ENCODE measurements at places on chromosomes 2 and 18.

DNA sequence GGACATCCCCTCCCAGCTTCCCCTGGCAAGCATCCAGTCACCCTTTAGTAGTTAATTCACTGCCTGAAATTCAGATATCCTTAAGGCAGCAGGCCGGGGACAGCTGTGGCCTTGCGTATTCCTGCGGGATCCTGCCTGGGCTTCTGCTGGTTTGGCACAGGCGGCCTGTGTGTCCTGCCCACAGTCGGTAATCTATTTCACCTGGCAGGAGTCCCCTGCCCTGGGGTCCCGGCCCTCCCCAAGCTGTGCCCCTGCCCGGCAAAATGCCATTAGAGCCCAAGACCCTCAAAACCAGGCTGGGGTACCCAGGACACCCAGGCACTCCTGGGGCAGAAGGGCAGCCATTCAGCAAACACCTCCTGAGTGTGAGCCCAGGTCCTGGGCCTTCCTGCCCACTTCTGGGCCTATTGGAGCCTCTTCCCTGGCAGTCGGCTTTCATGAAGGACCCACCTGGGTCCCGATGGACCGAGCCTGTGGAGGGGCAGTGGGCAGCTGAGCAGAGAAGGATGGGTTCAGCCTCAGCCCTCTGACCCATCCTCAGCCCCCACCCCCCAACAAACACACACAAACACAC lies 11.6 kb downstream of the CROCC2 start:
- no peak for DNase-seq

DNA sequence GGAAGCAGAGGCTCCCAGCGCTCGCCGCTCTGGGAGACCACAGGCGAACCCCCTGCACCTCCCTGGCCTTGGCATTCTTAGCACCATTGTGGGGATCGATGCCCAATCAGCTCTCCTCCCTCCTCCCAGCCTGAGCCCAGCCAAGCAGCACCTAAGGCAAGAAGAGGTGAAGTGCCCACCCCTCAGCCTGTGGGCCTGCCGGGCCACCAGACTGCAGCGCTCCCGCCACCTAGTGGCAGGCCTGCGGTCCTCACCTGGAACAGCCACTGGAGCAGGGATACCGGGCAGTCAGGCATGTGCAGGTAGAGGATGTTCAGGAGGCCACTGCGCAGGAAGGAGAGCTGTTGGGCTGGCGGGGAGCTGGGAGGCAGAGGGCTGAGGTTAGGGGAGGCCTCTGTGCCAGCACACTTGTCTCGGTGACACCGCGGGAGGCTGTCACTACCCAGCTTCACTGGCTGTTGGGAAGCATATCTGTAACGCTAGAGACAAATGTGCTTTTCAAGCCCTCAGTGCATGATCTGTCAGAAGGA lies 35.2 kb downstream of the FAM178B start:
- peak; percentile 81 for DNase-seq

DNA sequence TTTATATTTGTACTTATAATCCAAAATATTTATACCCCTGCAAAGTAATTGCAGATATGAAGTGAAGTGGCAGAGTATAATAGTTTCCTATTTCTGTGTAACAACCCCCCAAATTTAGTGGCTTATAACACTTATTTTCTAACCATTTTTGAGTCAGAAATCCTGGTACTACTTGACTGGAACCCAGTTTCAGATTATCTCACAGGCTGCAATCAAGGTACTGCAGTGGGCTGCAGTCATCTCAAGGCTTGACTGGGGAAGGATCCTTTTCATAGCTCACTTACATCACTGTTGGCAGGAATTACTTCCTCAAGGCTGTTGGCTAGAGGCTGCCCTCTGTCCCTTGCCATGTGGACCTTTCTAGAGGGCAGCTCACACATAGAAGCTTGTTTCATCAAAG lies 558.2 kb upstream of the PKDCC start:
- DNase-seq = no peak

- DNase-seq = peak; percentile 58
Measured at GRCh38 chr2:46984642-46985476, 69.3 kb upstream of the MCFD2 start.

- DNase-seq = no peak
Measured at GRCh38 chr2:85516653-85517389, 22.1 kb upstream of the MAT2A start.

GRCh38 chr18:76514573-76514972 lies 19.5 kb upstream of the ZNF516 start:
- no peak for DNase-seq

GRCh38 chr2:235234736-235235135 lies 259.1 kb upstream of the AGAP1 start:
- DNase-seq = no peak

DNA sequence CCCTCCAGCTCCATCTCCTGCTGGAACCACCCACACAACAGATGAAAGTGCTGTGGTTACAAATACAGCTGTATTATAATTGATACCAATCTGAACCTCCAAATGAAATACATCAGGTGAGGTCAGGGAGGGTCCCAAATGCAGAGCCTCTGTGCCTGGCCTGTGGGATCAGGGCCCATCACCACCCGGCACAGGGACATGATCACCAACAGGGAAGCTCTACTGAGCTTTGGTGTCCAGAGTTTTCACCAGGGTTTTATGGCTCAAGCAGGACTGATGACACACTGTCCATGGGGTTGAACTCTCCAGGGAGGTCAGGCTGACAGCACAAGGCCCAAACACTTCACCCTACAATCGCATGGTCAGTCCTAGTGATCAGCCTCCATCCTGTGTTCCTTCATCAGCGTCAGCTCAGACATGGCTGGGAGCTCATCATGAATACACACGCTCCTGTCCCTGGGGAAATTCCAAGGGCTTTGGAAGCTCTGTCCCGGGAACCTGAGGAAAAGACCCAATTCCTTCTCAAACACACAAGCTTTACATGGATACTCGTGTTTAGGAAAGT lies 3.9 kb upstream of the PXDN start:
- no peak for DNase-seq

DNA sequence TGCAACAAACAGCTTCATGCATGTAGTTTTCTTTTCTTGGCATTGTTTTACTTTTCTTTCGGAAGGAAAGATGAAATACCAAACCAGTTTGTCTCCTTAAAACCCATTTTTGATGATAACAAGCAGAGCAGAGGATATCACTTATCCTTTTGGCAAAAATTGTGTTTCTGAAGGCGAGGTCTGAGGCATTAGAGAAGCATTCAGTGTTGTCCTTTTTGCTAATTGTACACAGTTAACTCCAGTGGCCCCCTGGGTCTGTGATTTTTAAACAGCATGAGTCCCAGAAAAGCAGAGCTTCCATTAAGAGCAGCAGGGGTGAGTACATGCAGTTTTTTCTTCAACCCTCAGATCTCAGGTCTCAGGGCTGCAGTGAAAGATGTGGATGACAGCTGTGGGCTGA lies 41.3 kb downstream of the TTC39C start:
- no peak for DNase-seq

DNA sequence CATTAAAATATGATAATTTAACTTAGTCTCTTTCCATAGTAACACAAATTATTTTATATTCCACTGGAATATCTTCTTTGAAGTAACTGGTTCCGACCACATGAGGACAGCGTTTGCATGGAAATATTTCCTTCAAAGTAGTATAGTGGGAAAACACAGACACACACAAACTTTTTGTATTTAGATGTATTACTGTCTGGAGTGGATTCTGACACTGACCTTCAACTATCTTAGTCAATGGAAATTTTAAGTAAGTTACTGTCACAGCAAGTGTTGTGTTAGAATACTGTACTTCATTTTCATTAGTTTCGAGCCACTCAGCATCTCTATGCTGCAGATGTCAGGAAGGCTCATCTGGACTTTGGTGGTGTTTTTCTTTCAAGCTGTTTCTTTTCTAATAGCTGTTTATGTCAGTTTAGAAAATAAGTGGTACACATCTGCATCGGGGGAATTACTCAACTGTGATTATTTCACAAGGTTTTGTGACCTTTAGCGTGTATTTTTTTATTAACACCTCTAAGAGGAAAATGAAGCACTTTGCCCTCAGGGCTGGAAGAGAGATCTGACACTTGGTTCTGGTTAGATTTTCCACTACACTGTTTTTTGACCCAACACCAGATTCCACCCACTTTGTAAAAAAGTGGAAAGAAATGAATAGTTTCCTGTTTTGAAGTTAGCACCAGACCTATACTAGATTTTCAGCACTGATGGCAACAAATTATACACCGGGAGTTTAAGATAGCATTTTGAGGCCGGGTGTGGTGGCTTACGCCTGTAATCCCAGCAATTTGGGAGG lies 18.9 kb upstream of the THOC1 start:
- peak; percentile 30 for DNase-seq

- no peak for DNase-seq
Measured at GRCh38 chr2:127625572-127625951, 20.4 kb upstream of the GPR17 start.

GRCh38 chr18:33404244-33404873 lies 36.2 kb downstream of the CCDC178 start:
- DNase-seq = no peak

DNA sequence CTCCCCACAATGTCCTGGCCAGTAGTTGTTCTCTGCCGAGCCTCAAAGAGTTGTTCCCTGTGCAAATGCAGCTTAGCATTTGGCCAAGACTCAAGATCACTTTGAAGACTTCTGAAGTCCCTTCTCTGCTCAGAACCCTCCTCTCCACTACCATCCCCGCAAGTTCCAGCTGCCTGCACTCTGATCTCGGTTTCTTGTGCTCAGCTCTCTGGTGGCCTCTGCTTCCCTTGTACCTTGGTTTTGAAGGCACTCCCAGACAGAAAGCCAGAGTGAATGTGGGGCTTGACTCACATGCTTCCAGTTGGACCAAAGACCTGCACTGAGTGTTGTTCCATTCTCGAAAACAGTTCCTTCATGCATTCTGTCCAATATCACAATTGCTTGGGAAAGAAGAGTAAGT lies 28.6 kb downstream of the CRACDL start:
- no peak for DNase-seq

GRCh38 chr2:86808315-86809161 lies 17.8 kb upstream of the CD8A start:
- DNase-seq = peak; percentile 81

DNA sequence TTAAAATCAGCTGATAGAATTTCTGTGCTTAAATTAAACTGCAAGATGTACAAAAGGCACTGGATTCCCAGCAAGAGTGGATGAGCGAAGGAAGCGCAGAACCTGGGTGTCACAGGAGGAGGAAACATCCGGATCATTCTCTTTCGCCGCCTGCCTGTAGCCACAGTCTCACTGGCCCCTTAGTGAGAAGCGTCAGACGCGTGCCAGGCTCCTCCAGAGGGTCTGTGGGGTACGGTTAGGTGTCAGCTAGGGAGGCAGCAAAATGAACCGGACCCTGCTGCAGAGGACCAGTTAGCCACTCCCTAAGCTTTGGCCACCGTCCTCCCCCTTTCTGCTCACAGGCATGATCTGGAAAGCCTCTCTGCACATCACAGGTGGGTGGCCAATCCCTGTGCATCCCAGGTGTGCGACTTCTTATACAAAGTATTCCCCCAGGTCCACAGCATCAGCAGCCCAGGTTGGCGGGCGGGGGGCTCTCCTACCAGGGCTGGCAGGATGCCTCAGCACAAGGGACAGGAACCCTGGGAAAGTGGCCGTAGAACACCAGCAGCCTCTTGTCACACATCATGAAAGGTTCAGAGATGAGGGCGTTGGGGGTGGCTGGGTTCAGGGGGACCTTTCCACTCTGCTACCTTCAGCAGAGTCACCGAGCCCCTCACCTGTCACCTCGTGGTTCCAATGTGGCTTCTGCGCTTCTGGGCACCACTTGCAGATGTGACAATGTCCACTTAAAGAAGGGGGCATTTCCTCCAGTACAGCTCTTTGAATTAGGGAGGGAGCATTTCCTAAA lies 61.1 kb upstream of the SLC66A3 start:
- no peak for DNase-seq

DNA sequence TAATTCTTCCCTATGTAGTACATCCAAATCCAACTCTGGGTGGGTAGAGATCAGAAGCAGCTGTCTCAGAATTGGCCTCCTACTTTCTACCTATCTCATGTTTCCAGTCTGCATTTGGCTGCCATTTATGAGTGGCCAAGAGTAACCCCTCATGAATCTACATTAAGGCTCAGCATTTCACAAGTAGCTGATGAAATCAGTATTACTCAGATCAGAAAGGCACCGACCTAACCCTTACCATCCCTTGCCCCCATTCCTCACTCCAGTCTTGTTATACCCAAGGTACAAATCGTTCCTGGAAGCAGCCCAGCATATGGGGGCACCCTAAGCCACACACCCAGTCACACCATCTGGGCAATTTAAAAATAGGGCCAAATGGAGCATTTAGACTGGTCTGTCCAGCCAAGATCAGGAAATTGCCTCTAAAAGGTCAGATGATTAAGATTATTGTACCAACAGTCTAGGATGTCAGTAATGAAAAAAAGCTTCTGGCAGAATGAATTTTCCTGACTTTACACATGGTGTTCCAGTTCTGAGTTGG lies 37.1 kb downstream of the CD28 start:
- no peak for DNase-seq

DNA sequence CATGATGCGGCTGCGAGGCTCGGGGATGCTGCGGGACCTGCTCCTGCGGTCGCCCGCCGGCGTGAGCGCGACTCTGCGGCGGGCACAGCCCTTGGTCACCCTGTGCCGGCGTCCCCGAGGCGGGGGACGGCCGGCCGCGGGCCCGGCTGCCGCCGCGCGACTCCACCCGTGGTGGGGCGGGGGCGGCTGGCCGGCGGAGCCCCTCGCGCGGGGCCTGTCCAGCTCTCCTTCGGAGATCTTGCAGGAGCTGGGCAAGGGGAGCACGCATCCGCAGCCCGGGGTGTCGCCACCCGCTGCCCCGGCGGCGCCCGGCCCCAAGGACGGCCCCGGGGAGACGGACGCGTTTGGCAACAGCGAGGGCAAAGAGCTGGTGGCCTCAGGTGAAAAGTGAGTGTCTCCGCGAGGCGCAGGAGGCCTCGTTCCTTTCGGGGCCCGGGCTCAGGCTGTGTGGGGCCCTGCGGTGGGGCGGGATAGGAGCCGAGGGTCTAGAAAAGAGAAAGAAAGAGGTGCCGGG lies 520 bp downstream of the GLS start:
- no peak for DNase-seq

- no peak for DNase-seq
Measured at GRCh38 chr2:117812443-117812842, 2.0 kb upstream of the DDX18 start.

- DNase-seq = no peak
Measured at GRCh38 chr2:46861916-46862315, 53.7 kb downstream of the MCFD2 start.

DNA sequence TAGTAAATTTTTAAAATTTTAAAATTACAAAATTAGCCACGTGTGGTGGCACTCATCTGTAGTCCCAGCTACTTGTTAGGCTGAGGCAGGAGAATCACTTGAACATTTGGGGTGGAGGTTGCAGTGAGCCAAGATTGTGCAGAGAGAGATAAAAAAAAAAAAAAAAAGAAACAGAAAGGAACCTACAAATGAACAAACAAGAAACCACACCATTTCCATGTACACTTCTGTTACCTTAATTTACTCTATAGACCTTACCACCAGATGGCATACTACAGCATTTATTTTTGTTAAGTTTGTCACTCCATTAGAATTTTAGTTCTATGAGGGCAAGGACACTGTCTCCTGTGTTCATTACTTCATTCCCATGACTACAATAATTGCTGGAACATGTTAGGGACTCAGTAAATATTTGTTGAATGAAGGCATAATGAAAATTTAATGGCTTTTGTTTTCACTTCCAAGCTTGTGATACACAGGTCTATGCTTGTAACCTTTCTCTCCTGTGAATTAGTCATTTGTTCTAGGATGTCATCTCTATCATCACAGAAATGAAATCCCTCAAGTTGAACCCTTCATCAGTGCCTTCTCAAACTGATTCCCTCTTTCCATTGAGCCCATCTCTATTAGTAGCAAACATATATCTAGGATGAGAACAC lies 76.0 kb downstream of the ARHGAP15 start:
- DNase-seq = no peak

- DNase-seq = no peak
Measured at GRCh38 chr2:12867631-12868287, 151.0 kb downstream of the TRIB2 start.

All from head of caudate nucleus (tissue), 42 donors.